ENCODE measurements at places on chromosomes 16 and 17.

DNA sequence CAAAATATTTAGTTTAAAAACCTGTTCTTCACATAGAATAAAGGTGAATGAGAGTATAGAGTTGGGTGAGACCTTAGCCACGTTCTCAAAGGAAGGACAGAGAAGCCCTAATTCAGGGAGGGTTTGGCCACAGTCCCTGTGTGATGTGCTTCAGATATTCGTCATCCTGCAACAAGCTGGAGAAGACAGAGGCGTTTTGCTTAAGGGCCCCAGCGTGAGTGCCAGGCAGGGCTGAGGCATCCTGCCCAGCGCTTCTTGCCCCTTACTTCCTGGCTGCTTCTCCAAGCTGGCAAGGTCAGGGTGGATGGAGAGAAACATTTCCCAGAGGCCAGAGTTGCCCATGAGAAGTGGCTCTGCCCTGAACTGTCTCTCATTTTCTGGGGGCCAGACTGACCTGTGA, 46.9 kb downstream of the AXIN2 start:
- no peak for DNase-seq

- no peak for DNase-seq
Observed at GRCh38 chr17:72429066-72429638, 308.3 kb downstream of the SOX9 start.

GRCh38 chr17:17088541-17089525, 46.6 kb downstream of the MPRIP start:
- peak; percentile 9 for DNase-seq

DNA sequence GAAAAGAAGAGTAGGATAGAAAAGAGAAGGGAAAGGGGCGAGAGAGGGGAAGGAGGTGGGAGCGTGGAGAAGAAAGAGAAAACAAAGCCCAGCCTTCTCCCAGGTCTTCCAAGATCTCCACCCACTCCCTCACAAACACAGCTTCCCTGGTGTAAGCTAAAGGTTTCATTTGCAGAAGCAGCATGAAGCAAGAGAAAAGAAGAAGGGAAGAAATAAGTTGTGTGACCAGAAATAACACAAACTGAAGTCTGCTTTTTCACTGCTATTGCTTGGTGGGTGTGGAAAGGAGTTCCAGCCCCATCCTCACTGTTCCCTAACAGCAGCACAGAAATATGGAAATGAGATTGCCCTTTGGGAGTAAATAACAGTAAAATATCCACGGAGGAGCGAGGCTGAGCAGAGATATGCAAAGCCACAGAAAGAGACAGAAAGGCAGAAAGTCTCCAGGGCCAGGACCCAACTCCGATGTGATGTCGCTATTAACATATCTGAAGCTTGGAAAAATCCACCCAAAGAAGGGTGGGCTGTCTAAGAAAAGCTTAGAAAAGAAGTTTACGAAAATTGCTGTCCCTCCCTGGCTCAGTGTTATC, 10.3 kb upstream of the GAS7 start:
- DNase-seq: no peak

- no peak for DNase-seq
Observed at GRCh38 chr16:85619101-85619891, 6.2 kb downstream of the GSE1 start.

DNA sequence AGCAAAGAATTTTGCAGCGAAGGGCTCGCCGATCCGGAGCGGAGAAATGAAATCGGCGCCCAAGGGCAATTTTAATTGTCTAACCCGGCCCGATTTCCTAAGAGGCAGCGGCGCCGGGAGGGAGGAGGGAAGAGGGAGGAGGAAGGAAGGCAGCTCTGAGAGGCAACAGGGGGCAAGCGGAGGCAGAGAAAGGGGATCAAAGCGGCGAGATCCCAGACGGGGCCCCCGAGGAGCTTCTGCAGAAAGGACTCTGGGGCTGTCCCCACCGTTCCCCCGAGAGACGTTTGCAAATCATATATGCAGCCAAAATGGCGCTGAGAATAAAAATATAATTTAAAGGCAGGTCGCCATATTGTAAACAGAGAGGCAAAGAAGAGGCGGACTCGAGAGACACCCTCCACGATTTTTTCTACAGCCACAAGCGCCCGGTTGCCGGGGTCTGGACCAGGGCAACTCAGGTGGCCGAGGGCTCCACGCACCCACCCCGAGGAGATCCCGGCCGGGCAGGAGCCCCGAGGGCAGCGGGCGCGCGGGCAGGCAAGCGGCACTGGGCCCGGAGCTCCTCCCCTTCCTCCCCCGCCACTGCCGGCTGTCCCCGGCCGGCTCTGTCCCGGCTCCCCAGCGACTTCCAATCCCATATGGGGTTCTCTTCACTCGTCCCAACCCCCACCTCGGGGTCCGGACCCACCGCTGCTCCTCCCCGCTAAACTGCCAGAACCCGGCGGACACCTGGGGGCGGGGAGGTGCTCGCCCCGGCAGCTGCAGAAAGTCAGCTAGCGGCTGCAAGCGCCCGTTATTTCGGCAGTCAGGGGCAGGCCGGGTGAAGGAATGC, 1.9 kb downstream of the PHF12 start:
- peak; percentile 66 for DNase-seq

- peak; percentile 48 for DNase-seq
Observed at GRCh38 chr17:75064867-75065561, 18.0 kb downstream of the KCTD2 start.

GRCh38 chr16:57303021-57303909, 18.8 kb upstream of the PLLP start:
- no peak for DNase-seq

DNA sequence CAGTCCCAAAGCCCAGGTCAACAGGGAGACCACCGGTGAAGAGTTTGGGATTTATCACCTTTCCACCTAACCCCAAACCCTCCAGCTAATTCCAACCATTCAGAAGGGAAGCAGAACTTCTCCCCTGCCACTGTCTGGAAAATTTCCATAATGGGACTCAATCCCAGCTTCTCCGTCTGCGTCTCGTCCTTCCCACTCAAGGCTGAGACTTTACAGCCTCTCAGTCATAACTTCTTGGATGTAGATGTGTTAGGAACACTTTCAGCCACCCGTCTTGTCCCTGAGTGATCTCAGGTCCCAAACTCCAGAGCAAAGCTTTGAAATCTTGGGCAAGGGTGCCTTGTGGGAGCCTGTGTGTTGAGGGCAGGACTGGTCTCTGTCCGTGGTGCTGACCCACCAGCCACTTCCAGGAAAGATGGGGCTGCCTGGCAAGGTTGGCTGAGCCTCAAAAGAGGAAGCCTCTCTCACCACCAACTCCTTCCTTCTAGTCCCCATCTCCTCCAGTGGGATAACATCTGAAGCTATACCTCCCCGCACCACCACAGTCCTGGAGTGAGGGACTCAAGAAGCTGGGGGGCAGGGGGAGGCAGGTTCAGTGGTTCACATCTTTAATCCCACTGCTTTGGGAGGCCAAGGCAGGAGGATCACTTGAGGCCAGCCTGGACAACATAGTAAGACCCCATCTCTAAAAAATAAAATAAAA, 9.3 kb downstream of the GAS2L2 start:
- peak; percentile 68 for DNase-seq

GRCh38 chr16:3243882-3244281, 8.9 kb upstream of the ZNF200 start:
- no peak for DNase-seq

Measured in WTC11 (cell line).